ENCODE measurements at places on chromosomes 1 and 21. TPM values are rescaled to one million over a fixed set of nuclear protein-coding genes. Genes with fewer than 3 reads are reported as not detected.

The UMODL1 gene
- not detected for total RNA-seq

The SPRR1B gene
- not detected for total RNA-seq

DNA sequence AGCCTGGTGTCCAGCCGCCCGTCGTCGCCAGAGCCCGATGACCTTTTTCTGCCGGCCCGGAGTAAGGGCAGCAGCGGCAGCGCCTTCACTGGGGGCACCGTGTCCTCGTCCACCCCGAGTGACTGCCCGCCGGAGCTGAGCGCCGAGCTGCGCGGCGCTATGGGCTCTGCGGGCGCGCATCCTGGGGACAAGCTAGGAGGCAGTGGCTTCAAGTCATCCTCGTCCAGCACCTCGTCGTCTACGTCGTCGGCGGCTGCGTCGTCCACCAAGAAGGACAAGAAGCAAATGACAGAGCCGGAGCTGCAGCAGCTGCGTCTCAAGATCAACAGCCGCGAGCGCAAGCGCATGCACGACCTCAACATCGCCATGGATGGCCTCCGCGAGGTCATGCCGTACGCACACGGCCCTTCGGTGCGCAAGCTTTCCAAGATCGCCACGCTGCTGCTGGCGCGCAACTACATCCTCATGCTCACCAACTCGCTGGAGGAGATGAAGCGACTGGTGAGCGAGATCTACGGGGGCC is 1.2 kb downstream of the OLIG2 start:
- DNase-seq = no peak

GRCh38 chr1:238143038-238143437 is 252.3 kb upstream of the ZP4 start:
- DNase-seq = no peak

DNA sequence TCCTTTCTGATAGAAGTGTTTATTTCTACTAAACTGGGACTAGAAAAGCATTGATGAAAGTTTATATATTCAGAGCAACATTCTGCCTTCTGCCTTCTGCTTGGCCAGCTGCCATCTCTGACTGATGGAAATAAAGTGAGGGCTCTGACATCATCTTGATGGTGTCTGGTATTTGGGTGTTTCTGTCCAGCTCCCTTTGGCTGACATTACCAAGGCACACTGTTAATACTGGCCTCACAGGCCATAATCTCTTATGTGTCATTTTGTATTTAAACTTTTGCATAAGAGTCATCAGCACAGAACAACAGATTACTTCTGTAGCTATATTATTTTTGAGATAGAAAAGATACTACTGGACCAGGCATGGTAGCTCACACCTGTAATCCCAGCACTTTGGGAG is 216.9 kb downstream of the RYR2 start:
- DNase-seq = no peak

- no peak for DNase-seq
These were observed 36.0 kb upstream of the SCMH1 start for GRCh38 chr1:41278076-41278475.
